ENCODE measurements at places on chromosomes 7 and 10. TPM values are rescaled to one million over a fixed set of nuclear protein-coding genes. Genes with fewer than 3 reads are reported as not detected.
A peak's percentile ranks its signal among the peaks of the same experiment; 100 is the strongest.

The FGF8 gene
- not detected for polyA plus RNA-seq

The GAD2 gene
- polyA plus RNA-seq = 1.7 TPM

The RTKN2 gene
- polyA plus RNA-seq = 5.7 TPM

DNA sequence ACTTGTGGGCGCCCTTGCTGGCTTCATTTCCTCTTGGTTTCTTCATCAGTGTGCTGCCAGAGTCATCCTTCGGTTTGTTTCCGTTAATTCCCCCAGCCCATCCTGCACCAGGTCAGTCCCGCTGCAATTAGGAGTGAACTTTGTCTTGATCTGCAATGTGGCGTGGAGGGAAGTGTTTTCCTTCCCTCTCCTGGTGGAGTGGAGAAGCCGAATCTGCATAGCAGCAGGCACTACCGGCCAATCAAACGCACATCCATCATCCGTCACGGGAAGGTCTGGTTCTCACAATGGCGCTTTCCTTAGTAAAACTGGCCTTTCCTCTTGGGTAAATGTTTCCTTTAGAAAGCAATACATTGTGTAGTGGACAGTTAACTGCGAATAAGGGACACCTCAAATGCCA is 337.5 kb downstream of the CXCL12 start:
- peak; percentile 7 for DNase-seq

DNA sequence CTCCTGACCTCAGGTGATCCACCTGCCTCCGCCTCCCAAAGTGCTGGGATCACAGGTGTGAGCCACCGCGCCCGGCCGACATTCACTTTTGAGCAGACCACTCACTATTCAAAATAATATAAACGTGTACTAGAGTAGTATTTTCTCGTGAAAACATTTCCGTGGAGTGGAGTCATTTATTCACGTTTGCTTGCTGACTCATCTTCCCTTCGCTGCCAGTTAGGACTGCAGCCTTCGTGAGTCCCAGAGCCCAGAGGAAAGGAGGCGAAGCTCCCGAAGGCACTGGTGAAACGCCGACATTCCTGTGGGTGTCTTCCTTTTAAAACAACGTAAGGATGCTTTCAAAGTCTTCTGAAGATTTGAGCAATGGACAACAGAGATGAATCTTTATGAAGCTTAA is 10.9 kb upstream of the INPP5A start:
- DNase-seq = no peak

DNA sequence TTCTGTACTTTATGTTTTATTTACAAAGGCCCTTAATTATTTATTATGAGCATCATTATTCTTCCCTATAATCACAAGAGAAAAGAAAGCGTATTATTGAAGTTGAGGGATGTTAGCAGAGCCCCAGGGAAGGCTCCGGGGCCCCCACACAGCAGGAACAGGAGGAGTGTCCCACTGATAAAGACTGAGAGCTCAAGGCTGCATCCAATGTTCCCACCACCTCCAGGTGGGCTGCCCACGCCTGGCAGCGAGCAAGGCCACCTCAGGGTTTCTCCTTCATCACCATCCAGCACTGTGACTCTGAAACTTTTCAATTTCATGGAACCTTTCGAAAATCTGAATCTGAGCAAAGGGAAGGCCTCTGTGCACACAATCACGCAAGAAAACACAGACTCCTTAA is 35.9 kb upstream of the WIPF3 start:
- no peak for DNase-seq

- DNase-seq = no peak
Measured at GRCh38 chr10:110781139-110781538, 90.6 kb upstream of the PDCD4 start.

DNA sequence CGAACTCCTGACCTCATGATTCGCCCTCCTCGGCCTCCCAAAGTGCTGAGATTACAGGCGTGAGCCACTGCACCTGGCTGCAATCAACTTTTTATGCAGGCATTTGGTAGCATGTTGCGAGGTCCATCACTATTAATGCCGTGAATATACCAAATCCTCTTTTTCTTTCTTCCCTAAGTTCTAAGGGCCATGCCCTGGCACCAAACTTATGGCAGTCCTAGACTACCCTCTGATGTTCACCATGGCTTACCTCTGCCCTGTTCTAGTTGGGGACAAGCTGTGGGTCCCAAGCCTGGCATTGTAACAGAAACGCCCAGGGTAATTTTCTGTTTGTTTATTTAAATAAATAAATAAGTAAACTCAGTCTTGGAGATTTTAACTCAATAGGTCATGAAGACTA is 13.3 kb downstream of the PRSS2 start:
- no peak for DNase-seq
